KBM-7 (cell line): ENCODE measurements at places on chromosomes 4 and X.

- no peak for DNase-seq
These were observed 501.3 kb upstream of the AADAT start for GRCh38 chr4:170591076-170591475.

- DNase-seq, result no peak
These were observed 38.7 kb upstream of the GYPA start for GRCh38 chr4:144179152-144179739.

GRCh38 chr4:121696170-121696580 lies 605 bp downstream of the ANXA5 start:
- peak; percentile 59 for DNase-seq

GRCh38 chrX:13094828-13095341 lies 50.5 kb upstream of the FAM9C start:
- no peak for DNase-seq

DNA sequence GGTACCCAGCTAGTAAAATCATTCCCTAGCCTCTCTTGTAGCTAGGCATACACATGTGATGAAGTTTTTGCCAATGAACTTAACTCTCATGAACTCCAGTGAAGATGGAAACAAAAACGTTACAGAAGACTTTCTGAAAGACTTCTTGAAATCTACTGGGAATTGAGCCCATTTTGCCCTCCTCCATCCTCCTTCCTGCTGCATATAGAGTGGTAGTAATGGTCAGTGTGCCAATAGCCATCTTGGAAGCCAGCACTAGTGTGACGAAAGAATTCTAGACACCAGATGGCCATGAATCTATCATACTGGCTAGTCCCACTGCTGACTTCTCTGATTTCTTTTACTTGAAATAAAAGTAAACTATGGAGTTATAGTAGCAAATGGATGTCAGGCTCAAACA lies 30.9 kb upstream of the PPA2 start:
- no peak for DNase-seq

DNA sequence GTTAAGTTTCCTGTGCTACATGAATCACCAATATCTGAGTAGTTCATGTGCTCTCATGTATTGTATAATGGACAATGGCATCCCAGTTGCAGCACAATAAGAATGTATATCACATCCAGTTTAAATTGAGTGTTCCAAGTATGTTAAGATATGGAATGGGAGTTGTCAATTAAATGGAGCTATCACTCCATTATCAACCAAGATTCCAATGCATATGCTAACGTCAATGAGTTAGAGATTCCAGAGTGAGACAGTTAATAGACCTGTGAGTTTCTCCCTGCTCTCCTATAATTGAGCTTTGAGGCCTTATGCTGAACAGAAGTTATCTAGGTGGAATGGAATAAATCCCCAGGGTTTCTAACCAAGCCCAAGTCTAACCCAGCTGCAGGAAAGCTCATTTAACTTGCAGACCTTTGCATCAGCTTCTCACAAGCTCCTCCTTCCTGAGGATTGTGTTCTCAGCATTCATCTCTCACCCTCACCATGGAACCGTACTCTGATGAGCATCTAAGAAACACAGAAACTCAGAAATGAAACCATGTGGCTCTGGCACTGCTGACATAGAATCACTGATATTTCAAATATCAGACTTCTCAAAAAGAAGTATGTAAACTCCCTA lies 84.8 kb downstream of the TIGD2 start:
- DNase-seq, result no peak

DNA sequence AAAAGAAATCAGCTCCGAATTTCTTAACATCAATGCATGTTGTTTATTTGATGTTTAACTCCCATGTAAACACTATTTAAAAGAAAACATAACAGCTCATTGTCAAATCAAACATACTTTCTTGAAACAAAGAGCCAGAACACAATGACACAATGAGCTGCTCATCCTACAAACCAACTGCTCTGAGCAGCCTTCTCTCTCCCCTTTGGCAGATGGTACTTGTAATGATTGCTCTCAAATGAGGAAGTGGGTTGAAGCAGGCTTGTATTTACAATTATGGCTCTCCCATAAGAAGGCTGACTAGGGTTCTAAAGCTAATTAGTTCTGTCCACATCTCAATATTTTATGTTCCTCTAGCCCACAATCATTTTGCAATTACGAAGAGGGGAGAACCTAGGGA lies 637.8 kb upstream of the ADGRL3 start:
- DNase-seq, result peak; percentile 9

- no peak for DNase-seq
These were observed 21.8 kb upstream of the BBS12 start for GRCh38 chr4:122710434-122711308.

GRCh38 chr4:59664771-59665170 lies 1535.4 kb upstream of the ADGRL3 start:
- no peak for DNase-seq

- DNase-seq, result no peak
These were observed 44.7 kb downstream of the SLC10A7 start for GRCh38 chr4:146477054-146477453.

- no peak for DNase-seq
These were observed 58.2 kb upstream of the FBXW7 start for GRCh38 chr4:152594057-152594456.

DNA sequence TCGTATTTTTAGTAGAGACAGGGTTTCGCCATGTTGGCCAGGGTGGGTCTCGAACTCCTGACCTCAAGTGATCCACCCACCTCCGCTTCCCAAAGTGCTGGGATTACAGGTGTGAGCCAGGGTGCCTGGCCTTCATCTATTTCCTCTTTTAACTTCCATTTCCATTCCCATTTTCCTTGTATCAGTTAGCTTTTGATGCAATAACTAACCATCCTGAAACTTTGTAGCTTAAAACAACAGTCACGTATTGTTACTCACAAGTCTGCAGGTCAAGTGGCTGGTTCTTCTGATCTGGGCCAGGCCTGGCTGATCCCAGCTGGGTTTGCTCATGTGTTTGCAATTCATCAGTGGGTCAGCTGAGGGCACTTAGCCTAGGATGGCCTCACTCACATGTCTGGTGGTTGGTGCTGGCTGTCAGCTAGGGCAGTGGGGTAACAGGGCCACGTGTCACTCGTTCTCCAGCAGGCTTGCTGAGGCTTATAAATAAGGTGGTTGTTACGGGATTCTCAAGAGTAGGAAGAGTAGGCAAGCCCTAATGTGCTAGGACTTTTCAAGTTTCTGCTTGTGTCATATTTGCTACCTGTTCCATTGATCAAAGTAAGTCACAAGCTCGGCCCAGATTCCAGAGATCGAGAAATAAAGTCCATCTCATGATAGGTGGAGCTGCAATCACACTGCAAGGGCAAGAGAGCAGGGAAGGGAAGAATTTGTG lies 88.2 kb downstream of the SOWAHB start:
- no peak for DNase-seq

DNA sequence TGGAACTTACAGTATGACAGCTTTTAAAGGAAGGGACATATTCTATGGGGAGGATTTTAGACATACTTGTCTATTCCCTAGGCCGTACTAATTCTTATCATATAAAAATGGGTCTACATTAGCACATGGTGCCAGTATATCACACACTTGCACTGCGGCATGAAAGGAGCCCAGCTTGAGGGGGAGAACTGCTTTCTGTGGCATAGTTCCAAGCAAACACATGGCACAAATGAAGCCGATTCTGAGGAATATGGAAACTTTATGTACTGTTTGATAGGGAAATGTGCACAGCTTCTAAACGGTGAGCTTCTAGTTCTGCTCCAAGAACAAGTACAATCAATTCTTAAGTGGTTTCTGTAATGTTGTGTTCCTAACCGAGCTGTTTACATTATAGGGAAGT lies 675.6 kb upstream of the FTHL17 start:
- DNase-seq, result no peak

DNA sequence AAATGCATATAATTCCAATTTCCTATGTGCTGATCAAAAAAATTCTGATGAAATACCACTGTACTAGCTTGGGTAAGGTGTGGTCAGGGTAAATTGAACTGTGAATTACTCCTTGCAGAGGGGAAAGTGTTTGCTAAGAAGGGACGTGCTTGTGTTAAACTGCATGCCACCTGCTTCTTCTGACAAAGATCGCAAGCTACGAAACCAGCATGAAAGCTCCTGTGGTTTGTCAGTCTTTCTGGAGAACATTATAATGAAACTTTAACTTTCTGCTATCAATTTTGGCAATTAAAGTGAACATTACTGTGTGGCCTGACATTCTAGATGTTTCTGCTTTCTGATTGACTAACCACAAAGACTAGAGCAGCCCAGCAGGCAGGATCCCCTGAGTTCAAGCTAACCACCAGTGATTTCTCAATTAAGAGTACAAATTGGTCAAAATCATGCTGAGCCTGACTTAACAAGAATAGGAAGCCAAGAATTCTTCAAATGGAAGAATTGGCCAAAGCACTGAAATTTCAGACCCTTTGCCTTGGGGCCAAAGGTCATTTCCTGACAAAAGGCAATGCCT lies 239.0 kb downstream of the SLITRK2 start:
- DNase-seq, result no peak

DNA sequence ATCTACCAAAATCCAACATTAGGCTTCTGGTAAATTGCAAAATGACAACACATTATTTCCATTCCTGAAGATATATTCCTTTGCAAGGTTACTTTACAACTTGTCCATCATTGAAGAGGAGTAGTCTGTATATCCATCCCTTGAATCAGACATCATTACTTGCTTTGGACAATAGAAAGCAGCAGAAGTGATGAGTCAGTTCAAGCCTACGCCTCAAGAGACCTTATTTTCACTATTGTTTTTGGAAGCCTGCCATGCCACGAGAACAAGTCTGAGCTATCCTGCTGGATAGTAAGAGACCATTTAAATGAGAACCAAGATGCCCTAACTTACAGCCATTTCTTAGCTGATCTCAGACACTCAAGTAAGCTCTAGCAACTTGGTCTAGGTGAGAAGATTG lies 246.0 kb upstream of the HHIP start:
- DNase-seq, result no peak

DNA sequence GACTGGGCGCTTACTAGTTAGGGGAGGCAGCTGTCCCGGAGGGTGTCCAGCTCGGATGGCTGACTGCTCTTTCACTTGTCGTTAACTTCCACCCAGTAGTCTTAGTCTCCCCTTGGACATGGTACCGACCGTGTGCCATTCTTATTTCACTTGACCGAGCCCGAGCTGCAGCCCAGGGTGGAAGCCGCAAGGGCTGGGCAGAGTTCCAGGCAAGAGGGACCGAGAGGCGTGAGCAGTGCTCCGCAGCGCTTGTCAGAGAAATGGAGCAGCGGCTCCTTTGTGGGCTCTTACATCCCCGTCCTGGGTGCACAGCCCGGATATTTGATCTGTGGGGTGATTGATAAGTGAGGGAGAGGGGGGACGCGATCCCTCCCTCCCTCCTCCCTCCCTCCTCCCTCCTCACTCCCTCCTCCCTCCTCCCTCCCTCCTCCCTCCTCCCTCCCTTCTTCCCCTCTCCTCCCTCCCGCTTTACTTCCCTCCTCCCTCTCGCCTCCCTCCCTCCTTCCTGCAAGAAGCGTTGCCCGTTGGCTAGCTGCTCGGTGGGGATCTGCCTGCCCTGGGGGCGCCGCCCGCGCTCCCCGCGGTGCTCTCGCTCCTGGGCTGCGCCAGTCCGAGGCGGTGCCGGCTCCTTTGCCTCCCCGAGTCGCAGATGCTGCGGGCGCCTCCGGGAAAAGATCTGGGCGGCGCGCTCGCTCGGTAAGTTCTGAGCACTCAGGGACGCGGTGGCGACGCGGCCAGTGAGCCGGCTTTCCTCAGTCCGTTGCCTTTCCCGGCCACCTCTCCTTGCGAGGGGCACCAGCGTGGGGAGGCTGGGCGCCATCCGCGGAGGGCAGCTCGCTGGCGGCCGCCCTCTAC lies at the start of gene SLITRK2:
Gene SLITRK2 (plus strand): TSS at position 499 of the 855 bp plus-strand sequence. CDS start 4,597 bp downstream, outside the sequence.
- no peak for DNase-seq

DNA sequence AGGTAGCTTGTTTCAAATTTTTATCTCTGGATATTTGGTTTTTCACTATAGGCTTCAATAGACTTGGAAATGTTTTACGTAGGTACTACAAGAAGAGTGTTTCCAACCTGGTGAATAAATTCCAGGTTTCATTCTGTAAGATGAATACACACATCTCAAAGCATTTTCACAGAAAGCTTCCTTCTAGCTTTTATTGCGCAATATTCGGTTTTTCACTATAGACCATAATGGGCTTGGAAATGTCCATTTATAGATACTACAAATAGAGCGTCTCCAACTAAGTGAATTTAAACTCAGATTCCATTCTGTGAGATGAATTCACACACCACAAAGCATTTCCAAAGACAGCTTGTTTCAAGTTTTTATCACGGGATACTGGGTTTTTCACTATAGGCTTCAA lies 857.7 kb upstream of the HS3ST1 start:
- no peak for DNase-seq

GRCh38 chrX:118552121-118552900 lies 56.7 kb downstream of the DOCK11 start:
- no peak for DNase-seq

DNA sequence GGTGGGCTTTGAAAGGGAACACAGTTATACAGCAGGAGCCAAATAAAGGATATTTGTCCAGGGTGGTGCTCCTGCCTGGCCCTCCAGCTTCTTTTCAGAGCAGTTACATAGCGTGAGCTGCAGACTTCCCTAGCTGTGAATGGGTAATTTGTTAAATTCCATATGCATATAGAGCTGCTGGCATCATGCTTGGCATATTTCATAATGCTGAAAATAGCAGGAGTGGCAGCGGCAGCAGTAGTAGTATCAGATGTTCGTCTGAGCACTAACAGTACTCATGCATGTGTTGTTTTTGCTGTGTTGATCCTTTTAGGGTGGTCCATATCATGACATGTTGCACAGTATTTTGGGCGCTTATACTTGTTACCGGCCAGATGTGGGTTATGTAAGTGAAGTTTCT lies 33.6 kb upstream of the TADA2B start:
- no peak for DNase-seq

DNA sequence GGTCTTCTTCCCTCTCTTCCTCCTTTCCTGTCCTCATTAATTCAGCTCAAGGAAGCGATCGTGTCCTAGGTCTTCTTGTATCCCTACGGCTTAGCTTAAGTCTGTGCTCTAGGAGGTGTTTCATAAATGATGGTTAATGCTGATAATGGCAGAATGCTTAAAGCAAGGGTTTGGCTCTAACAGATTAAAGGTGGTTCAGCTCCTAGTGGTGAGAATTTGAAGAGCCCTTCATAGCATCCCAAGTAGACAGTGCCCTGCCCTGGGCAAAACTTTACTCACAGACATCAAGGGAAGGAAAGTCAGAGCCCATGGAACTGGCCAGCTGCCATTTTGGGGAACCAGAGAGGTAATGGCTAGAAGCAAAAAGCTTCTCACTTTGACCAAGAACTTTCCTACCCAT lies 47.0 kb upstream of the PGRMC1 start:
- no peak for DNase-seq

DNA sequence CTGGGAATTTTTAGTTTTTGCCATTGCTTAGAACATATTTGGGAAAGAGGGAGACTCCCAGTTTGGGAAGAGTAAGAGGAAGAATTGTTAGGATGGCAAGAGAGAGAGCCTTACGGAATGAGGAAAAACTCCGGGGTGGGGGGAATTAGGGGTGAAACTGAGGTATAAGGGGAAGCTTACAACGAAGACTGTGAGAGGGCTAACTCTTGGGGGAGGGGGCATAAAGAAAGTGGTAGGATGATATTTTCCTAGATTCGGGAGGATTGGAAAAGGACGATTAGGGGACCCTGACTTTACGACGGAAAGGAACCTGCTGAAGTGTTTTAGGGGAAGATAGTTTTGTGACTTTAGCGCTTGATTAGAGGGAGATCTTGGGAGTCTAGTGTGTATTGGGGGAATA lies 86.2 kb upstream of the HPRT1 start:
- DNase-seq, result peak; percentile 29

GRCh38 chrX:2712890-2713840 lies 22.1 kb downstream of the CD99 start:
- DNase-seq, result no peak
